ENCODE measurements at places on chromosomes 1 and 21. TPM values are rescaled to one million over a fixed set of nuclear protein-coding genes. Genes with fewer than 3 reads are reported as not detected.
A peak's percentile ranks its signal among the peaks of the same experiment; 100 is the strongest.

DNA sequence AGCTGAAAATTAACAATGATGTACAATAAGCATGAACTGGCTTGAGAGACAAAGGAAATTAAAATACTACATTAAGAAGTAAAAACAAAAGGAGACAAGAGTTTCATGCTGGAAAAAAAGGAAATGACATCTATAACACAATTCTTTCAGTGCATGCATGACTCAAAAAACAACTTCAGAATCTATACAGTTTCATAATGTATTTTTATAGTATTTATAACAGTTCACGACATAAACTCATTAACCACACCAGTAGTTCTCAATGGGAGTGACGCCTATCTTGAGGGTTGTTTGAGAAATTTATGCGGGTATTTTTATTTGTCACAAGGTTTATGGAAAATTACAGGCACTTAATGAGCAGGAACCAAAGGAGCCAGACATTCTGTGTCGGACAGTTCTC is 168.5 kb downstream of the SMYD3 start:
- DNase-seq: no peak

- DNase-seq: no peak
Measured at GRCh38 chr1:235863699-235864093, 3.0 kb downstream of the LYST start.

DNA sequence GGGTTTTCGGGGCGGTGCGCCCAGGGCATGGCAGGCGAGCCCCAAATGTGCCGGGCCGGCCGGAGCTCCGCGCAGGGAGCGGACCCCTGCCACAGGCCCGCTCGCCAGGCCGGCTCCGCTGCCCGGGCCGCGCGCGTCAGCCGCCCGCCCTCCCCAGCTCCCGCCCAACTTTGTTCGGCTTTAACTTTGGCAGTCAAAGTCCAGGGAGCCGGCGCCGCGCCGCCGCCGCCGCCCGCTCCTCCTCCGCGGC is 488 bp downstream of the SLC35D1 start:
- peak; percentile 74 for DNase-seq

- peak; percentile 45 for DNase-seq
Measured at GRCh38 chr1:167057241-167057688, 32.9 kb downstream of the GPA33 start.

GRCh38 chr21:31930001-31930400 is 57.2 kb downstream of the HUNK start:
- no peak for DNase-seq

GRCh38 chr1:205787287-205787916 is 12.1 kb upstream of the RAB29 start:
- no peak for DNase-seq

GRCh38 chr1:41174170-41174569 is 67.9 kb downstream of the SCMH1 start:
- DNase-seq: no peak

The PLEKHA6 gene
- 11.0 TPM for total RNA-seq

The FAAH gene
- total RNA-seq: 19.6 TPM

The TMPRSS2 gene
- not detected for total RNA-seq

The RNU1-2 gene
- total RNA-seq: under 0.01 TPM
